ENCODE measurements at places on chromosomes 12 and 14.

DNA sequence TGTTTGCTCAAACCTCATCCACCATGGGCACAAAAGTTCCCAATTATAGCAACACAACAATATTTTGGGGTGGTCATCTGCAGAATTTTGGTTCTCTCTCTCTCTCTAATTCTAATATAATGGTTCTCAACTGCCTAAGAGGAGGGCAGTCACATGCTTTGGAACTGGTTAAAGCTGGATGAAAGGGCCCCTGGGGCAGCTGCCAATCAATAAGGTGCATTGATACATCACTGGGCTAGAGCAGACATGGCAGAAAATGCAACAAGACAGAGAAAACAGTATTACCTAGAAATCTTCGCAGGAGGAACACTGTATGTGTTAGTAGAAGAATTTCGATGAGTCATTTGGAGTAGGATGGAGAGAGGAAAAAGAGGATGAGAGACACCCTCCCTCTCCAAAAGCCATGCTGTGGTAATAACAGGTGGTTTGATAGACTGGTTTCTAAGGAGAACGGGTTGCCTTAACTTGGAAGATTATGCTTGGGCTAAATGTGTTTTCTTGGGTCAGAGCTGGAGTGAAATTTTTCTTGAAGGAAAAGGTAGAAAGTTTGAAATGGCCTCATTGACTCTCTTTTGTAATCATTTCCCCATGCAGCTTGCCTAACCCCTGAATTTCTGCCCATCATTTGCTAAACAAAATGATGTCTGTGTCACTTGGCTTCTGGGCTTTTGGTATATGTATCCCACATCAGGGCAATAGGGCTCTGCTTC lies 67.1 kb upstream of the HIF1A start:
- DNase-seq, result no peak

DNA sequence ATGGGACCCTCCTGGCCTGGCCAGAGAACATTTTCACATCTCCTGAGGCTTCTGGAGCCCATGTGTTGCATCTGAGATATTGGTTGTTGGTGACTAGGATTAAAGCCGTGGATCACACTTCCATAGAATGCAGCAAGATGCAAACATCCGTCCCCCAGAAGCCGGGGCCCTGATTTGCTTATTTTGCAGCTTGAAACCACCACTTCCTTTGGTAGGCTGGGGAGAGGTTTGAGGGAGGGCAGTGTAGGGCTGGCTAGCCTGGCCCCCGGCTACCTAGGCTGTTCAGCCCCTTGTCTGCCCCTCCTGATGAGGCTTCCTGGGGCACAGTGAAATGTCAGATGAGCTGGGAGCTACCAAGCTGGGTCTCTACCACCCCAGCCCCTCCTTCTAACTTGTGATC lies 209.7 kb upstream of the PWP1 start:
- no peak for DNase-seq

DNA sequence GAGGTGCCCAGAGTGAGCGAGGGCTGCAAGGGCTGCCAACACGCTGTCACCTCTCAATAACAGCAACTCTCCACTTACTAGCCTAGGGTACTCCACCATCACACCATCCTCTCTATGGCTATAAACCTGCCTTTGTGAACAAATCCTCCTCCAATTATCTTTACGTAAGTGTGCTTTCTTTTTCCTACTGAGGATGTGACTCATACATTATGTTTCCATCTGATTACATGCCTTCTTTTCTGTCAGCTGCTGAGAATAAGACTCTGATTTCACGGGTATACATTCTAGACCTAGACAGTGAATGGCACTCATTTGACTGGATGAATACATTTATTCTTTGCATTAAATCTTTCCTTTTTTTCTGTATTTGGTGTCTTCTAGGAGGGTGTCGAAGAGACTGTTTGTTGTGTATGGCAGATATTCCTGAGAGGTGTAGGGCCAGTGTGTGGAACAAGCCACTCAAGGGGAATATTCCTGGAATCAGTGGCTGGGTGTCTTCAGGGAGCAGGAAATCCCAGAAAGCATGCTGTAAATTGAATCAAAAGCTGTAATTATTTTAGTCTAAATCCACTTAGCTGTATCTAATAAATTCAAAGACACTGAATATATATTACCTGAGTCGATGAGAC lies 327.3 kb upstream of the TMTC1 start:
- DNase-seq, result no peak

DNA sequence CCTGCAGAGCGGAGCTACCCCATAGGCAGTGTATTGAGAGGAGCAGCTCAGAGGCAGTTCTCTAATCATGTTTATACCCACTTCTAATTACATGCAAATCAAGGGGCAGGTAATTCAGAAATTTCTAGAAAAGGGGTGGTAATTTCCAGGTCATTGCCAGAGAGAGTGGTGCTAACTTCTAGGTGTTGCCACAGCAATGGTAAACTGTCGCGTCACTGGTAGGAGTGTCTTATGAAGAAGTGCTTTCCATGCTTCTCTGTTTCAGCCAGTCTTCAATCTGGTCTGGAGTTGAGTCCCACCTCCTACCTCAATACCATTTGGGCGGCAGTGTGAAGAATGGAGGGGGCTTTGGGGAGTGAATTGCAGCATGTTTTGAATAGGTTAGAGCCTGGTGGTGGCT lies 8.5 kb upstream of the AMN1 start:
- DNase-seq, result peak; percentile 48

- DNase-seq, result no peak
These were observed 216.0 kb upstream of the EEA1 start for GRCh38 chr12:93145086-93145485.

GRCh38 chr12:120834489-120835303 lies 69.5 kb downstream of the SPPL3 start:
- no peak for DNase-seq

- no peak for DNase-seq
These were observed 214.6 kb upstream of the NOS1 start for GRCh38 chr12:117576053-117576452.

GRCh38 chr12:29656762-29657538 lies 126.8 kb downstream of the TMTC1 start:
- DNase-seq, result no peak

GRCh38 chr12:20280515-20280914 lies 87.8 kb upstream of the PDE3A start:
- no peak for DNase-seq

DNA sequence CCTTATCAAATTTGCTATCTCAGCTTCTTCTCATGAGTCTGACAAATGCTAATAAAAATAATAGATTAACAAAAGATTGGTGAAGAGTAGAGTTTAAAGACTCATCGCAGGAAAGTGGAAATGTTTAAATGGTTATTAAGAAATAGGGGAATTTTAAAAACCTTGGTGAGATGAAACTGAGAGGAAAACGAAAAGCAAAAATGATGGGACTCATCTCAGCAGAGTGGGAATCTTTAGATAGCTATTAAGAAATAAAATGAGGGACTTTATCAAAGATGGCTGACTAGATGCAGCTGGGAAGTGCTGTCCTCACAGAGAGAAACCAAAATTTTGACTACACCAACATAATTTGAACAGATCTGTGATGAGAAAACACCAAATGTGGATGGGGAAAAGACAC lies 79.2 kb upstream of the CD163 start:
- DNase-seq, result no peak

DNA sequence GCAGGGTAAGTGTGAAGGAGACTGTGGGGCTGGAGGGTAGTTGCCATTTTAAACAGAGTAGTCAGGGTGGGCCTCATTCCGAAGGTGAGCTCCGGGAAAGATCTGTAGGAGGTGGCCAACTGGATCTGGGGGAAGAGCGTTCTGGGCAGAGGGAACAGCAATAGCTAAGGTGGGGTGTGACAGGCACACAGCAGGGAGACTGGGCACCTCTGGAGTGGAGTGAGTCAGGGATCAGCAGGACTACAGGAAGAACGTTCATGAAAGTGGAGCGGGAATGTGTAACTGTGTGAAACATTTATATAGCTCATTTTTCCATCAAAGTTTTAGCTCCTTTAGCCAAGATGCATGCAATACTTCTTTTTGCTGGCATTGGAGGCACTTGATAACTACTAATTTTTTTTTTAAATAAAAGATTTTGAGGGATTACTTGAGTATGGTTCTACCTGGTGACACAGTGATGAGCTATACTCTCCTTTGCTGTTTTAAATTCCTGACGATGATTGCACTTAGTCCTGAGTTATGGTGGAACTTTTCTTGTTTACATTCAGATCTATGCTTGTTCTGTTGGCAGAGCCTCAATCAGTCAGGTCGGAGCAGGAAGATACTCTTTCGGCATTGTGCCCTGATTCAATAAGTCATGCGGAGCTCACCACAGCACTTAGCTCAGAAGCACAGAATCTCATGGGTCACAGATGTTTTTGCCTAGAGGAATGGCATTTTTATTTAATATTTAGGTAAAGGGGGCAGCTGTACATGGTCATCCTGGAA lies 106.4 kb downstream of the WIF1 start:
- no peak for DNase-seq

DNA sequence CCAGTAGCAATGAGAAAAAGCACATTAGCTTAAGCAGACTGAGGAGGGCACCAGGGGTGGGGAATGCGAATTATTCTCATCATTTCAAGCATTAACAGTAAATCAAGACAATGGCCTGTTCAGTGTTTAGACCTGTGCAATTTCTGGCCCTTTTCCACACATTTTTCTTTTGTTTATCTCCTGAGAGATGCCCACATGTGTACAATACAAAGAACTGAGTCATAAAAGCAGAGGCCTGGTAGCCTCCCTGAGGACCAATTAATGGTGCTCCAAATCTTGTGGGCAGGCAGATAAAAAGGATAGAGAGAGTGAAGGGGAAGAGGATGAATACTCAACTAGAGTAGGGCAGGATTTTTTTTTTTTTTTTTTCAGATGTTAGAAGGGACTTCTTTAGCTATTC lies 480.8 kb downstream of the RERGL start:
- DNase-seq, result no peak

GRCh38 chr12:47038270-47038748 lies 41.1 kb upstream of the PCED1B start:
- no peak for DNase-seq

DNA sequence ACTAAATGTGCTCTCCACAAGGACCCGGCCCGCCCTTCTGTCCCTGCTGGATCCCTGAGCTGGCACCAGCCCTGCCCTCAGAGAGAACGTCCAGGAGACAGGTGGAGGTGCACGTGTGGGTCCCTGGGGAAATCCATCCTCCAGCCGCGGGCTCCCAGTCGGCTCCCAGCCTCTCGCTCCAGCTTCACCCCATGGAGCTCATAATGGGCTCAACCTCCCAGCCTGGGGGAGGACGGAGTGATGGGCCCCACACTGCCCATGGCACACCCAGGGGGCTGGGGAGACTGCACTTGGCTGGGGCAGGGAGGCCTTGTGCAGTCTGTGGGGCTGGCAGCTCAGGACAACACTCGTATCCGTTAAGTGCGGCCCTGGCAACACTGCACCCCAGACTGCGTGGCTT lies 250.5 kb downstream of the TMEM121 start:
- DNase-seq, result no peak

GRCh38 chr14:70094631-70095030 lies 94.1 kb downstream of the SLC8A3 start:
- no peak for DNase-seq

DNA sequence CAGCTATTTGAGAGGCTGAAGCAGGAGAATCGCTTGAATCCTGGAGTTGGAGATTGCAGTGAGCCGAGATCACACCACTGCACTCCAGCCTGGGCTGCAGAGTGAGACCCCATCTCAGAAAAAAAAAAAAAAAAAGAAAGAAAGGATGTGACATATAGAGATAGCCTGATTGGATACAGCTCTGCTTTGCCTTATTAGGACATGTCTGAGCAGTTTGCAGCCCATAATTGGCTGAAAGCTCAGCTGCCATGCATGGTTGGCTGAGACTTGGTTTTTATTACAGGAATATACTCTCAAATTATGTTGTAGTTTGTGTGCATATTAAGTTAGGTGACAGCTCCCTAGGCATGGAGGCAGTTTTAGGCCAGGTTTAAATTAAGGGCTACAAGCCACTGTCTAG lies 6.3 kb downstream of the TIGAR start:
- no peak for DNase-seq

GRCh38 chr14:76168531-76168930 lies 16.8 kb downstream of the GPATCH2L start:
- no peak for DNase-seq

- DNase-seq, result no peak
These were observed 436 bp downstream of the ASB2 start for GRCh38 chr14:93975791-93976476.

GRCh38 chr14:53127832-53128231 lies 25.3 kb downstream of the DDHD1 start:
- no peak for DNase-seq

DNA sequence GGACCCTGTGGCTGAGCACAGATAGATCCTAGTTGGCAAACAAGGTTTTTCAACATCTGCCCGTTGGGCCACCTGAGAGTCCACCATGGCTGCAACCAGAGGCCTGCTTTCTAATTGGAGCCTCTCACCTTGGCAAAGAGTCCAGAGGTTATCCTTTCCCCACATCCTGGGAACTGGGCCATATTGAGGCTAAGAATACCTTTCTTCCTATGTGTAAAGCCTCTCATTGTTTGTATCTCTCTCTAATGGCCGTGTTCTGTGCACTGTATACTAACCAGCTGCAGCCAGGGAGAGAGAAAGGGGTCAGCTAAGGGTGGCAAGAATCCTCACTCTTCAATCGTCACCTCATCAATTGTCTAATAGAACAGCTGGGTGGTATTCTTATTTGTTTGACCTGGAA lies 79.1 kb upstream of the ST8SIA1 start:
- no peak for DNase-seq

GRCh38 chr12:14767617-14768016 lies 35.7 kb downstream of the WBP11 start:
- no peak for DNase-seq

DNA sequence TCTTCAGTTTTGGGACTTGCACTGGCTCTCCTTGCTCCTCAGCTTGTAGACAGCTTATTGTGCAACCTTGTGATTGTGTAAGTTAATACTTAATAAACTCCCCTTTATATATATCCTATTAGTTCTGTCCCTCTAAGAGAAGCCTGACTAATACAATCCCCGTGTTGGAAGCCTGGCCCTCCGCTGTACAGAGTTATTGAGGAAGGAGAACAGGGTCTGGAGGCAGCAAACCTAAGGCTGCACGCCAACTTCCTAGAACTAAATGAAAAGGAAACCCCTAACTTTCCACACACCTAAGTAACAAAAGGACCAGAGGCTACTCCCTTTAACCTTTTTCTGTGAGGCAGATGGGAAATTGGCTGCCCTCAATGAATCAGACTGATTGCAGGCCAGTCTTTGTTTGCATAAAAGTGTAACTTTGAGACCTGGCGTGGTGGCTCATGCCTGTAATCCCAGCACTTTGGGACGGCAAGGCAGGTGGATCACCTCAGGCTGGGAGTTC lies 42.6 kb upstream of the LIMA1 start:
- no peak for DNase-seq

All from Jurkat, Clone E6-1 (cell line).